ENCODE measurements at places on chromosomes 4 and X.

DNA sequence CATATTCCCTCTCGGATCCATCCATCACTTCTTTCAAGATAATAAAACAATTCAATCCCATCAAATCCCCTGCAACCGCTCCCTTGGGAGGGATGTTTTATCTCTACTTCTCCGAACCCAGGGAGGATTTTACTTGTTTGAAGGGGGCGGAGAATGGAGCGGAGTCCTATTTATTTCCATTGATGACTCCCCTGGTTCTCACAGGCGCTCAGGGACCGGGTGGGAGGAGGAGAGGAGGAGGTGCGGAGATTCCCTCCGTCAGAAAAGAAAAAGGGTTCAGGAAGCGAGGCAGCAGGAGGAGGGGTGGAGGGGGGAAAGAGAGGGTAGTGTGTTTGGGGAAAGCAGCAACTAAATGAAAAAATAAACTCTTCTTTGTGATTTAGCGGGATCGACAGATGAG, 2.1 kb downstream of the NDNF start:
- no peak for DNase-seq

DNA sequence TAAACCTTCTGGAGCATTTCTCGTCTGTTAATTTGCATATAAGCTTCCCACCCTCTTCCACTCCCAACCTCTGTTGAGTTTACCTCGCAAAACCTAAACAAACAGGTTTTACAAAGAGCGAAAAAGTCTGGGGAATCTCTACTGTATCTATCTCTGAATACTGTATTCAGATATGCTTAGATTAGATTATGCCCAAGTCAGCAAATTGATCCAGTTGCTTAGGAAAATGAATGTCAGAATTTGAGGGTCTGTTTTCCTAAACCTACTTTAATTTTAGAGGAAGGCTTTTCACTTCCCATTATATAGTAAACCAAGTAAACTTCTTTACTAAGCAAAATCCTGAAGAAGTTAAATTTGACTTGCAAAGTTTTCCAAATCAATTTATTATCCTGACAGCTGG, 6.7 kb downstream of the CCNA2 start:
- DNase-seq = no peak

DNA sequence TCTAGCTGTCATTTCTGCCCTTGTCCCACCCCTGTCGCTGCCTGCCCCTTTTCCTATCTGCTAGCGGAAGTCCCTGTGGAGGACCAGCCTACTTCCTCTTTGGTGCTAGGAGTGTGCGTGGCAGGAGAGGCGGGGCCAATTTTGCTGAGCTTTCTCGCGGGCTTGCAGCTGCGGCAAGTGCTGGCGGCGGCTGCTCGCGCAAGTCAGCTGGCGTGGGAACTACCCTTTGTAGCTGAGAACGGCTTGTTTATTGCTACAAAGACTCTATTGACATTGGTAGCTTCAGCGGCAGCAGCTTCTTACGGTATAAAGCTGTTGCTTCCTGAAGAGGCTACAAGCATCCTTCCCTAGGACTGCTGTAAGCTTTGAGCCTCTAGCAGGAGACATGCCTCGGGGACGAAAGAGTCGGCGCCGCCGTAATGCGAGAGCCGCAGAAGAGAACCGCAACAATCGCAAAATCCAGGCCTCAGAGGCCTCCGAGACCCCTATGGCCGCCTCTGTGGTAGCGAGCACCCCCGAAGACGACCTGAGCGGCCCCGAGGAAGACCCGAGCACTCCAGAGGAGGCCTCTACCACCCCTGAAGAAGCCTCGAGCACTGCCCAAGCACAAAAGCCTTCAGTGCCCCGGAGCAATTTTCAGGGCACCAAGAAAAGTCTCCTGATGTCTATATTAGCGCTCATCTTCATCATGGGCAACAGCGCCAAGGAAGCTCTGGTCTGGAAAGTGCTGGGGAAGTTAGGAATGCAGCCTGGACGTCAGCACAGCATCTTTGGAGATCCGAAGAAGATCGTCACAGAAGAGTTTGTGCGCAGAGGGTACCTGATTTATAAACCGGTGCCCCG, at the start of gene MAGEH1:
Gene MAGEH1 (plus strand): TSS at position 138 of the 843 bp plus-strand sequence. CDS start 248 bp downstream, at position 386.
- DNase-seq = peak; percentile 88

DNA sequence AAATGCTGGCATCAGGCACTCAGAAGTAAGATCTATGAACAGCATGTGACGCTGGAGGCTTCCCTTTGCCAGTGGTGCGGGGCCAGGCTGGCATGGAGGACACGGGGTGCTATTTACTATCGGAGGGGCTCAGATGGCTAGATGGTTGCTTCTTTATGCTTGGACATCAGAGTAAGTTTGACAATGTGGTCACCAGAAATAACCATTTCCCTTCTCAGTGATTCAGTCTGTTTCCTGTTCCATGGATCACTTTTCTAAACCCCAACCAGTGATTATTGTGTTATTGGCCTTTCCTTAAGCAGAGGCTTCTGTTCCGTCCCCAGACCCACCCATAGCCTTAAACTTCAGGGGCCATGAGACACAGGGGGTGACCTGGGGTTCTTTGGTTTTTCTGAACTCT, 55.4 kb upstream of the DHX15 start:
- DNase-seq = no peak

GRCh38 chrX:22345884-22346283, 73.2 kb downstream of the CBLL2 start:
- no peak for DNase-seq

- no peak for DNase-seq
These were observed 123.0 kb upstream of the PLS3 start for GRCh38 chrX:115437841-115438595.
